Upper lobe of right lung (tissue), 1 donor: ENCODE measurements at places on chromosomes 2 and 18.

- DNase-seq: no peak
Observed at GRCh38 chr2:212173756-212174510, 364.7 kb downstream of the ERBB4 start.

DNA sequence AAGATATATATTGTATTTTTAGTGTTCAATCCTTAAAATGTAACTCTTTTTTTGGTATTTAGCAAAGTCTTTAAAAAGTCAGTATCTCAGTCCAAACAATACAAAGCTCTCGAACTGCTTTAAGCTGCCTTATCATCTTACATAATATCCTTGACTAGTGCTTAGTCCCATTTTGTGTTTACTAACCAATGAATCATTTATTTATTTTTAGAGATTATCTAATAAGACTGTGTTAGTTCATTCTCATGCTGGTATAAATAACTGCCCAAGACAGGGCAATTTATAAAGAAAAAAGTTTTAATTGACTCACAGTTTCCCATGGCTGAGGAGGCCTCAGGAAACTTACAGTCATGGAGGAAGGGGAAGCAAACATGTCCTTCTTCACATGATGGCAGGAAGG, 248.3 kb upstream of the KYNU start:
- DNase-seq: no peak

DNA sequence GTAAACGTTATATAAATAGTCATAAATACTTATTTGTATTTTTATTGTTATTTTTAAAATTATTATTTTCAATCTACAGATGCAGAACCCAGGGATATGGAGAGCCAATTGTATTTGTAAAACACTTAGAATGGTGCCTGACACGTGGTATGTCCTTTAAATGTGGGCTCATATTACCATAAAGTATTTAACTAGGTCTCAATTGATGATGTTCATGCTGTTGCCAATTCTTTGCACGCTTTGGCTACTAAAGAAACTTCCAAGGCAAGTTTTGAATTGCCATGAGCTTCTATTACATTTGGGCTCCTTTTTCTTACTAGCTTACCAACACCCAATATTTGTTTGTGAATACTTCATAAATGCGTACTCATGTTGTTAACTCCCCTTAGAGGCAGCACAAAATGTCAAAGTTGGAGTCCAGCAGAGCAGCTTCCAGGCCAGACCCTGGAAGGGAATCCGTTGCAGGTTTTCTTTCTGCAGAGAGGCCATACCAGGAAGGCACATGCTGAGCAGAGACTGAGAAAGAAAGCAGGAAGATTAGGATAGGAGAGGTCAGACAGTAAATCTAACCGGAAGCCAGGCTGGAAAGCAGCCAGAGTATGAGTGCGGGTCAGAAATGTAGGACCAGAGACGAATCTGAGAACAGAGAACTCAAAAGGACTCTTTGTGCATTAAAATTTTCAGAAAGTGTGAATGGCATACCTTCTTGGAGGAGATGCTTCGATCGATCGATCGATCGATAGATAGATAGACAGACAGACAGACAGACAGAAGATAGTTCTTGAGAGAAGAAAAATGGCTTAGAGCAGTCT, 4.2 kb upstream of the NOSTRIN start:
- no peak for DNase-seq

DNA sequence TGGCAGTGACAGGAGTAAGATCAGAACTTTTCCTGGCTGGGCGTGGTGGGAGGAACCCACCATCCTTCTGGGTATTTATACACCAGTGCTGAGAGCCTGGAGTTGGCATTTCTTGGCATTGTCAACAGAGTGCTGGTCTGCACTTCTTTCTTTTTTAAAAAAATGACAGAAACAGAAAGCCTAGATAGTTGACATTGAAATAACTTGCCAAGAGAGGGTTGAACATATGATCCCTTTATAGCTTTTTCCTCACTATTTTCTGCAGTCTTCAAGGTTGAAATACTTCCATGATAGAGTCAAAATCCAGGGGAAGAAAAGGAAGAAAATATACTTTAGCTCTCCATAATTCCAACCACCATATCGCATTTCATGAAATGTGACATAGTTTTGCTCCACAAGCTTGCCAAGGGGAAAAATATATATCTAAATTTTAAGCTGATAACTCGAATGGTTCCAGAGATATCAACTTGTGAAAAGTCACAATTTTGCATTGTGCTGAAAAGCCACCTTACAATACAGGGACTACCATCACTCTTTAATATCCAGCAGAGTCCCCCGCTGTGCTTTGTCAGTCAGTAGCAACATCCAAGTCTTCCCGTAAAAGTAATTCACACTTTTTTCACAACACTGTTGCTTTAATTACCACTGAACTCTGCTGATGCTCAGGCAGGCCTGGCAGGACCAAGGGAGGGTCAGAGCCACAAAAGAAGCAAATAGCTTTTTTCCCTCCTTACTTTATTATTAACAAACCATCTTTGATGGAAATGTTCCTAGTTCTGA, 764.9 kb upstream of the FANCL start:
- no peak for DNase-seq

DNA sequence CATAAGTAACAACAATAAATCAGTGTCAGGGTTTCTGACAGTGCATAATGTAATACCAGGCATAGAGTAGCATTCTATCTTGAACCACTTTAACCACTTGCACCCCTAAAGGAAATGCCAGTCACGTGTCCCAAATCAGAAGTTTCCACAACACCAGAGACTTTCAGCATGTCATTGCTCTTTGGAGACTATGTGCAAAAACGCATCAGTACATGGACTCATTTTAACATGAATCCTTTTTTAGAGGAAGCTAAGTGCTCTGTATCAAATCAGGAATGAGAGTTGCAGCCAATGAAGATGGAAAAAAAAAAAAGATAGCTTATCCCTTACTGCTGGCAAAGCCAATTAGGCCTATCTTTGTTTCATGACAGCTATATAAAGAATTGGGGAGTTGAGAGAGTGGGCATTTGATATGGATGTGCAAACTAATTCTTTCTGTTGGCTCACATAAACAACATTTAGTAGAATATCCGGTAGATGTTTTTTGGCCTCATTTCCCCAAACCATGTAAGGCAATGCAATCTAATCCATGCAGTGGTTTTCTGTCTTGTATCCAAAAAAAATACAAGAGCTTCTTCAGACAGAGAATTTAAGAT, 353.1 kb downstream of the IRS1 start:
- DNase-seq: no peak

DNA sequence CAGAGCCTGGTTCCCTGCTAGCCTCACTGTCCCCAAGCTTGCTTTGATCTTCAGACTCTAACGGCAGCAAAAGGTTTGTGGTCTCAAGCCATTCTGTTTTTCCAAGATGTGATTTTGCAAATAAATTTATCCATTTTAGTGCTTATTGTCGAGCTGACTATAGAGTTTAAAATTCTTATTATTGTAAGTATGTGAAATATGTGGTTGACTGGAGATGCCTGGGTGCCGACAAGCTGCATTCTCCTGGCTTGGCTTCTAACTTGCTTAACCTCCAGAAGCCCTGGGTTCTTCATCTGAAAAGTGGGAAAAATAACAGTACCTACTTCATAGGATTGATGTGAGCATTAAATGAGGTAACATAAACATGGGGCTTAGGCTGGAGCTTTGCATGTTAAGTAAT, 9.9 kb upstream of the EDAR start:
- no peak for DNase-seq

GRCh38 chr2:230706053-230706521, 6.6 kb upstream of the CAB39 start:
- no peak for DNase-seq

DNA sequence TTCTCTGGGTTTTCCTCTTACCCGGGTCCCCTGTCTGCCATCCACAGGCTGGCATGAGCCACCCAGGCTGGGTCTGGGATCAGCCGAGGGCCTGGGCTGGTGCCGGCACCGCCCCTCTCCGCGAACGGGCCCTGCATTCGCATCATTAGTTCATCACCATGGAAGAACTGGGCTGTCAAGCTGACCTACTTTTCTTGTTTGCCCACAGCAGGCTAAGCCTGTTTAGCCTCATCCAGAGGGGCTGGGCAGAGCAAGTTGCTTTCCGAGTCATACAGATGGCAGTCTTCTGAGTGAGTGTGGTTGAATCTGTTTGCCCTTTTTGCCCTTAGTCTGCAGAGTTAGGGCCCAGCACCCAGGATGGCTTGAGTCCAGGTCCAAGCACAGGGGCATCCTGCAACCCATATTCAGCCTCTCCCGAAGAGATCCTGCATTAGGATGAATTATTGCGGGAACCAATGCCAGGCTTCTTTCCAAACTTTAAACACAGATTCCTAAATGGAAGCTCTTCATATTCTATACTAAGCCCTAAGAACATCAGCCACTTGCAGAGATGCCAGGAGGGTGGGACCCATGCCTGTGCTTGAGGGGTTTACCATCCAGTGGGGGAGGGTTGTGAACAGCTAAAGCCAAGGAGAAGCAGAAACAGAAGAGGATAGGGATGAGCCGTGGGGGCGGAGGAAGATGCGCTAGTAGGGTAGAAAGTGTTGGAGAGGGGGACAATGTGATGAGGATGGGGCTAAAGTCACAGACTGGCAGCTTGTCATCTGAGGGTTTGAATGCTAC, 68.0 kb downstream of the NPAS2 start:
- no peak for DNase-seq

- no peak for DNase-seq
Observed at GRCh38 chr18:66764230-66764629, 160.3 kb upstream of the CDH19 start.

DNA sequence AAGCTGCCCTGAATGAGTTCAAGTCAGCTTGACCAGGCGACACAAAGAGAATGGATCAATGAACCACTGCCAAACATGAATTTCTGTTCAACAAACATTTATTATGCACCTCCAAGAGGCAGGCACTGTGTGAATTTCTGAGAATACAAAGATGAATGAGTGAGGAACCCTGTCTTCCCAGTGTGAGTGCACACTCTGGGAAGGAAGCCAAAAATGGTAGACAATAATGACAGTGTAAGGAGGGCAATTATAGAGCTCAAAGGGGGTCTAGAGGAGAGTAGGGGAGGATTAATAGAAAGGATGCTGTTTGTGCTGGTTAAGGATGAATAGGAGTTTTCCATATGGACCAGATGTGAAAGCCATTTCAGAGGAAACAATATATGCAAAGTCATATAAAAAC, 213.4 kb downstream of the DCC start:
- no peak for DNase-seq

GRCh38 chr2:109258905-109259540, 130.0 kb downstream of the SH3RF3 start:
- peak; percentile 45 for DNase-seq

DNA sequence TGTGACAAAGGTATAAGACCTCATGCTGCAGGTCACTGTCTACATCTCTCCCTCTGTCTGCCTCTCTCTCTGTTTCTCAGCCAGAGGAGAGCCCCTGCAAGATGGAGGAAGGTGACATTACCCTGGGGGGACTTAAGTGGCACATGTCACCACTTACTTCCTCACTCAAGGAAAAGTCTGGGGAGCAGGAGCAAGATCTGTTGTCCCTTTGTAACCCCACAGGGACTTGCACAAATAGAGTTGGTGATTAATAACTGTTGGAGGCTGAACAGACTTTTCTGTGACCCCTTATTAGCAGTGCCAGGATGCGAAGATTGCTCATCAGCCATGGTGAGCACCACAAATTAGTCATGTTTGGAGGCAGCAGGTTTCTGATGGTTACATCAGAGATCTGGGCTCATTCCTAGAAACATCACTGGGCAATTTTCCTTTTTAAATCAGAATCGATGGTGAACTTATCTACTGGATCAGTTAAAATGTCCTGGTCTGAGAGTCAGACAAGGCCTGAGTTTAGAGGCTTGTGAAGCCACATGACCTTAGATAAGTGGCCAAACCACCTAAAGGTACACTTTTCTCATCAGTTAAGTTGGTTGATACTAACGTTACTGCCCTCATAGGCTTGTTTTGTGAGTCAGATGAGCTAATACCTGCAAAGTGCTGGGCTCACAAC, 81.2 kb upstream of the LTBP1 start:
- no peak for DNase-seq
